ENCODE measurements at places on chromosomes 7 and 10.

DNA sequence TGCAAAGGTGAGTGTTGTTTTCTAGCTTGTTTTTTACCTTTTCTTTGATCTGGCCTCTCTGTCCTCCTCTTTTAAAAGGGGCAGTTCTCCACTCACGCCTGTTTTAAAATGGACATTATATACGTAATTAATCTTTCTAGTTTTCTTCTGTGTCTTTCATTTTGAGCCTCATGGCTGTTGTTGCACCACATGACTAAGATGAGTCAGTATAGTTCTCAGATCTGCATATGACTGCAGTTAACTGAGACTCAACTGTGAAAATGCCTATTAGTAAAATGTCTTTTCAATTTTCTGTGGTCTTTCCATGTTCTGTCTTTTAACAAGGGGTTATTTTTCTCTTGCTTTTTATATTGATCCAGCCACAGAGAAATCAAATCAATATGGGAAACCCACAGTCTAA, 296.1 kb downstream of the CDK14 start:
- DNase-seq = no peak

DNA sequence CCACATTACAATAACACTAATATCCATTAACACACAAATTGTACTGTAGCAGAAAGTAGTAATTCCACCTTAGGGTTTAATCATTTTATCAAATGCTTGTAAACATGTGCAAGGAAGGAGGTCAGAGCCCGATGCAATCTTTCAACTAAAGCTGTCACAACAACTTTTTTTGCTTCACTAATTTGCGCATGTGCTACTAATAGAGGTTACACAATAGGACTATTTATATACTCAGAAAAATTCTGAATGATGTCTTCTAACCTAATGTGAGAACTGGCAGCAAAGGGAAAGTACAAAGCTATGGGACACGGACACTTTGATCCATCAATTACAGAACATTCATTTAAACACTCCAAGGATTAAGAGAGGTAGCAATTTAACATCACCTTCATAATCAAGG, 244.4 kb downstream of the CHCHD3 start:
- no peak for DNase-seq

DNA sequence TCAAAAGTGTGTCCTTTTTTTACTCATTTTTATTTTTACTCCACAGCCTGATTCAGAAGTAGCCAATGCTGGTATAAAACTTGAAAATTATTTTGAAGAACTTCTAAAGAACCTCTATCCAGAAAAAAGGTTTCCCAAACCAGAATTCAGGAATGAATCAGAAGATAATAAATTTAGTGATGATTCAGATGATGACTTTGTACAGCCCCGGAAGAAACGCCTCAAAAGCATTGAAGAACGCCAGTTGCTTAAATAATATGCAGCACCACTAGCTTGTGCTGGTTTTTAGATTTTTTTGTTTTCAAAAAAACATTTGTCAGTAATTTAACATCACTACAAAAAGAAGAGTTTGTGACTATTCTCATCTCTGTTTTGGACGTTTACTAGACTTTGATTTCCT, 116.5 kb downstream of the SVOPL start:
- DNase-seq = no peak

DNA sequence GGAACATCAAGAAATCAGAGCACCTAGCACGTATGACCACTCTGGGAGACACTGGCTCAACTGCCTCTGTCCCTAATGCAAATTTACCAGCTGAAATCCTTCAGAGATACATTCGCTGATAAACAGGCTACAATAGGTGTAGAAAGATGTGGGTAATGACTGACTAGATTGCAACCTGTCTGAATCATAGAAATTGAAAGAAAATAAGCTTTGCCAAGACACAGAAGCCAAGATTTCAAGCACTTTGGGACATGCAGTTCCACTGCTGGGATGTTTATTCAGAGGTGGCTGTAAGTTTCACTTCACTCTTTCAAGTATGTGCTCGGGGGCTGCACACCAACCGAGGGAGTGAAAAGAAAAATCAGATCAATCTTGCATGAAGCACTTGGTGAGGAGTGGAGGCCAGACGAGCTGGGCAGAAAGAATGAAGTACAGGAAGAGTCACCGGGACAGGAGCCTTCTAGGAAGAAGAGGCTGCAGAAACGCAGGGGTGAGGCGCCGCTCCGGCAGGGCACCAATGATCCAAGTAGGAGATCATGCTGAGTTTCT, 276.7 kb downstream of the PARD3 start:
- DNase-seq = no peak

- no peak for DNase-seq
These were observed 2.9 kb downstream of the GPR37 start for GRCh38 chr7:124762611-124763143.

GRCh38 chr10:112950714-112951358, 789 bp downstream of the TCF7L2 start:
- DNase-seq = no peak

- no peak for DNase-seq
These were observed 332.7 kb upstream of the MGMT start for GRCh38 chr10:129134371-129134770.

DNA sequence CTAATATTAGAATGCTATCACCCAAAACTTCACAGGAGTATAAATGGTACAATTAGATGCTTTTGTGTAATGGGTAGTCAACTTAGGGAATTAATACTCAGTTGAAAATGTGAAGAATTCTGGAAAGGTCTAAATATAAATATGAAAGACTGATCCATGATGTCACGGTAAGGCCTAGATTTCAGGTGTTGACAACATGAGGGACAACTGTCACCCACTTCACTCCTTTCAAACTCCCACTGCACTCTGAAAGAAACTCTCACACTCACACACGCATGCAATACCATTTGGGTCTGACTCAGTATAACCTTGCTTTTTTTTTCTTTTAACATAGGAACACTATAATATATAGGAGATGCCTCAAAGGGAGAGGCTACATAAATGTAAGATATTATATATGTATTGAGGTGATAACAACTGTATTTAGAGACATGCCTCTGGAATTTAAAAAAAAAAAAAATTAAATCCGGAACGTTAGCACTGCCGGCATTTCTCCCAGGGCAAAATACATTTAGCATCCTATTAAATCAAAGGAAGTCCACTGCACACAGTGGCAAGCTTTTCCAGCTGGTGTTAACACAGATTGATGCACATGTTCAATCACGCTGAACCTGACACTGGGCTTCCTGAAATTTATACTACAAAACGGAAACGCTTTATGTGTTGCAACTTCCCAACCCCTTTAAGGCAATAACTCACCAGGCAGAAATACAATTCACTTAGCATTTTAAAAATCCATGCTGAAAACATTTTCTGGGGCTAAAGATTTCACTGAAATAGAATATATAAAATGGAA, 74.9 kb downstream of the RSU1 start:
- DNase-seq = no peak

- no peak for DNase-seq
These were observed 346.4 kb downstream of the THSD7A start for GRCh38 chr7:11485636-11486035.

Data from CD4-positive, alpha-beta T cell treated with Interleukin-15 for 4 hours (primary cell).